ENCODE measurements at places on chromosomes 5 and 9. TPM values are rescaled to one million over a fixed set of nuclear protein-coding genes. Genes with fewer than 3 reads are reported as not detected.

The COL23A1 gene
- total RNA-seq = 20.4 TPM

The ORM2 gene
- not detected for total RNA-seq

The SLC6A7 gene
- not detected for total RNA-seq

The SPAG8 gene
- 3.2 TPM for total RNA-seq

The DEPDC1B gene
- total RNA-seq = 0.15 TPM

The C9orf50 gene
- not detected for total RNA-seq

The FSTL4 gene
- not detected for total RNA-seq

The GKAP1 gene
- 25.3 TPM for total RNA-seq

The FBLL1 gene
- not detected for total RNA-seq

All from left ventricle myocardium superior (tissue), 1 donor.